ENCODE measurements at places on chromosomes 3 and 15. TPM values are rescaled to one million over a fixed set of nuclear protein-coding genes. Genes with fewer than 3 reads are reported as not detected.

MITF gene
- total RNA-seq: 2.7 TPM

HTR3E gene
- not detected for total RNA-seq

DNA sequence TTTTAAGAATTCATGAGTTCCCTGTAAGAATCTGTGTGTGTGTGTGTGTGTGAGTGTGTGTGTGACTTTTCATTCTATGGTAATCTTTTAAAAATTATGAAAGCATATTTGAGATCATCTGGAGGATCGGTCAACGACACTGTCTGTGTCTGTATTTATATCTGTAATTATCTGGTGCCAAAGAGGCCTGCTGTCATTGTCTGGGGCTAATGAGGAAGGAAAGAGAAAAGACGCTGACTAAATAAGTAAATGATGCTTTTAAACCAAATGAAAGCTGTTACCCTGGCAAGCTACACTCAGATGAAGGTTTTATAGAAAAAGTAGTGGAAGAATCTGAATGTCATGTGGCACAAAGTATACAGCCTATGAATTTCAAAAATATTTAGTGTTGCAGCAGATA, 439.8 kb downstream of the RBMS3 start:
- peaks cover 6% of the 10 kb centered on the region for H3K36me3 ChIP-seq
- peaks cover 26% of the 10 kb centered on the region for H3K4me1 ChIP-seq
- H3K4me3 ChIP-seq: no peak overlapping the region
- H3K27ac ChIP-seq: no peak overlapping the region
- H3K27me3 ChIP-seq: no peaks in the 10 kb centered on the region

- H3K4me3 ChIP-seq: no peak overlapping the region
- H3K27me3 ChIP-seq: peaks cover 2% of the 10 kb centered on the region
- H3K27ac ChIP-seq: no peak overlapping the region
- H3K4me1 ChIP-seq: peaks cover 9% of the 10 kb centered on the region
- H3K36me3 ChIP-seq: peaks cover 3% of the 10 kb centered on the region
- DNase-seq: no peak
Measured at GRCh38 chr15:101129851-101130380, 121.9 kb downstream of the CHSY1 start.

DNA sequence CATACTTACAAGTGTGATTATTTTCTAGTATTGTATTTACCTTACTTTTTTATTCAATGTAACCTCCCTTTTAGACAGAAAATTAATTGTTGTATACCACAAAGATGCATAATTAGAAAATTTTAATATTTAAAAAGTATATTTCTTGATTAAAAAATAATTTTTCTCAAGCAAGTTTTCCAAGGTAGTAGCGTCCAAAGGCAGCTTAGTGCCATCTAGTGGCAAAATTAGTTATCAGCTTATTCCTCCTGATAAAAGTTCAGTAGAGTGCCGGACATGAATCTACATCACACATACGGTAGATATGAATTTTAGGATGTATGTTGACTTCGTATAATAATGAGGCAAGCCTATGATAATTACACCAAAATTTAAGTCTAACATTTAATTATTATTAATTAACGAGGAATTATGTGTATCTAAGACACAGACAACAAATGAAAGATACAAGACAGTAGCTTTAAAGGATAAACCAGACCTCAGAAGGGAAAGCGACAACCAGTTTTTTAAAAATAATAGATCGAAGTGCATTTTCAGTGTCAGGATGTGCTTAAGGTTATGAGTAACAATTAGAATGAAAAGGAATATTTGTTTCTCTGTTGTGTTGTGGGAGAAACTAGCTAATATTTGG, 405.9 kb downstream of the ROBO1 start:
- H3K36me3 ChIP-seq: no peaks in the 10 kb centered on the region
- no peaks in the 10 kb centered on the region for H3K4me1 ChIP-seq
- no peak overlapping the region for H3K4me3 ChIP-seq
- H3K27ac ChIP-seq: no peak overlapping the region

GRCh38 chr3:130659911-130660310, 86.7 kb downstream of the PIK3R4 start:
- no peak overlapping the region for H3K4me3 ChIP-seq
- DNase-seq: no peak
- no peaks in the 10 kb centered on the region for H3K4me1 ChIP-seq
- peaks cover 8% of the 10 kb centered on the region for H3K36me3 ChIP-seq
